ENCODE measurements at places on chromosomes 16 and 17.

GRCh38 chr17:68011199-68011665 is 15.0 kb upstream of the C17orf58 start:
- peak; percentile 49 for DNase-seq

- peak; percentile 47 for DNase-seq
Observed at GRCh38 chr16:29641561-29641960, 21.5 kb upstream of the SPN start.

GRCh38 chr17:74875155-74875976 is 2.6 kb upstream of the FDXR start:
- DNase-seq, result no peak

GRCh38 chr17:9220398-9221146 is 199.3 kb downstream of the NTN1 start:
- no peak for DNase-seq

- DNase-seq, result no peak
Observed at GRCh38 chr17:71109697-71110096, 940.4 kb downstream of the KCNJ2 start.

DNA sequence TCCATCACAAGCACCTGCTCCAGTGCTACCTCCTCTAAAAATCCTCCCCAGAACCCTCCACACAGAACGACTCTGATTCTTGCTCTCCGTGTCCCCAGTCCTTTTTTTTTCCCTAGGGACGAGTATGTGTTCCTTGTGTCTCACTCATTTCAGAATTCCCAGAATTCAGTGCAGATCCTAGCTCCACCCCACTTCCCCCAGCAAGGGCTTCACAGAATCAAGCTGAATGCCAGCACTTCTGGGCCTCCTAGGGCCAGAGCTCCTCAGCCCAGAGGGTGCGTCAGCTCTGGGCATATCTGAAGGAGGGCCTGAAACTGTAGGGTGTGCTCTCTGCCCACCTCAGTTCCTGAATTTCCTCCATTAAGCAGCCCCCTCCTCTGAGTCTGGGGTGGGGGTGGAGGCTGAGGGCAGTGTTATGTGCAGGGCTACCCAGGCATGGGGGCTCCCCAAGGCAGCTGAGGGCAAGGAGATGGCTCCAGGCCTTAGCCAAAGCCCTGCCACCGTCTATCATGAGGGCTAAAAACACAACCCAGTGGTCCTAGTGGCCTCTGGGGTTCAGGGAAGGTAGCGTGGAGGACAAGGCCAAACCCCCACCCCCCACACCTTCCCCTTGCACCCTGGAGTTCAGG is 6.5 kb downstream of the UNC119 start:
- no peak for DNase-seq

GRCh38 chr17:47741793-47742145 is 8.7 kb downstream of the TBX21 start:
- no peak for DNase-seq

GRCh38 chr17:27947005-27947406 is 53.8 kb upstream of the LYRM9 start:
- no peak for DNase-seq

DNA sequence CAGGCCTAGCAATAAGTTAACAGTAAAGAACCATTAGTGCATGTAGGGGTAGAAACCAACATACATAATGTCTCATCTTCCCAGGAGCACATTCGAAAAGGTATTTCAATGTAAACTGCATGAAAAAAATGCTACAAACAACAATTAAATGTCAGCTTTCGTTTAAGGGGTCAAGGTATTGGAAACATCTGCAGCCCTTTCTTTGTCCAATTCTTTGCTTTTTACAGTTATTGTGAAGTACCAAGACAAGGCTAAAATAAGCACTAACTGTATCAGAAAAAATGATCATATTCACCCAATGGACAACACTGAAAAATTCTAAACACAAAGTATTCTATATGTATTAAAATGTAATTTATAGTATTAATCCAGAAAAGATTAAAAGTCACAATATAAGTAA is 37.9 kb downstream of the GPATCH8 start:
- DNase-seq, result no peak

GRCh38 chr17:13835151-13835550 is 233.4 kb upstream of the HS3ST3A1 start:
- no peak for DNase-seq

- peak; percentile 50 for DNase-seq
Observed at GRCh38 chr17:77322514-77323412, 182.0 kb downstream of the SEC14L1 start.

DNA sequence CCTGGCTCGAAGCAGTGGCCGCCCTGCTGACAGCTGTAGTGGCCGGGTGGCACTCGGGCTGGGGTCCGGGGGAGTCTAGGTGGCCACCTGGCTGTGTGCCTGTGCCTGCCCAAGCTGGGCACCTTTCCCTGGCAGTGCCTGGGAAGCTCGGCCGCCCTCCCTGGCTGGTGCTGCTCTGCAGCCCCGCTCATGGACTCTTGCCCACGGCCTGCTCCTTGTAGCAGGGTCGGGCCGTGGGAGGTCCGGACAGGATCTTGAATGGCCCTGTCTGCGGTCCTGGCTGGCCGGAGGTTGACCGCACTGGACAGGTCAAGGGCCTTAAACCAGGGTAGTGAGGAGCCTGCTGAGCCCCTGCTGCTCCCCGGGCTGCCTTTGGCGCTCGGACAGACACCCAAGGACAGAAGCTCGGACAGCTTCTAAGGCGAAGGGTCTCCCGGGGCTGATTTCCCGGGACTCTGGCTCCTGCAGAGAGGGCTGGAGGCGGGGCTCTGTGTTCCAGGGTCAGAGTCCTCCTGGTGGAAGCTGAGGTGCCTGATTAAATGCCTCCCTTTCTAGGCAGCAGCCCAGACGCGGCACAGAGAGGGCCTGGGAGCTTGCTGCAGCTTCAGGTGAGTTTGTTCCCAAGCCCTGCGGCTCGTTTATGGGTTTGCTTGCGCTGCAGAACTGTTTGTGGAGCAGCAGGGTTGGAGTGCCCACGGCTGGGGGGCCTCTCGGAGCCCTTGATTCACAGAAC is 6.0 kb downstream of the CAPN15 start:
- DNase-seq, result no peak

- DNase-seq, result no peak
Observed at GRCh38 chr17:19292377-19292711, 55.2 kb downstream of the EPN2 start.

- no peak for DNase-seq
Observed at GRCh38 chr17:36002631-36003030, 1.3 kb upstream of the CCL15 start.

DNA sequence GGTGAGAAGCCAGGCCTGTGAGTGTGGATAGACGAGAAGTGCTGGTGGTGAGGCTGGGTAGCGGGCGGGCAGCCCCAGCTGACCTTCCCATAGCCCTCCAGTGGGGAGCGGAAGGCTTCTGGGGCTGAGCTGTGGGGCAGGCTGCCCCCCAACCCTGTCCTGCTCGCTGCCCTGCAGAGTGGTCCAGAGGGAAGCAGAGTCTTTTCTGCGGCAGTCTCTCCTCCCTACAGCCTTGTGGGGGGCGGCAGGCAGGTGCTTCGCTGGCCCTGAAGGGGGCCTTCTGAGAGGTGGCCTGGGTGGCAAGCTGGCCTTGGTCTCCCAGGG is 3.7 kb downstream of the NLGN2 start:
- DNase-seq, result no peak

- no peak for DNase-seq
Observed at GRCh38 chr16:59604354-59604753, 870.2 kb upstream of the GOT2 start.

- no peak for DNase-seq
Observed at GRCh38 chr16:59864981-59865666, 1131.0 kb upstream of the GOT2 start.

DNA sequence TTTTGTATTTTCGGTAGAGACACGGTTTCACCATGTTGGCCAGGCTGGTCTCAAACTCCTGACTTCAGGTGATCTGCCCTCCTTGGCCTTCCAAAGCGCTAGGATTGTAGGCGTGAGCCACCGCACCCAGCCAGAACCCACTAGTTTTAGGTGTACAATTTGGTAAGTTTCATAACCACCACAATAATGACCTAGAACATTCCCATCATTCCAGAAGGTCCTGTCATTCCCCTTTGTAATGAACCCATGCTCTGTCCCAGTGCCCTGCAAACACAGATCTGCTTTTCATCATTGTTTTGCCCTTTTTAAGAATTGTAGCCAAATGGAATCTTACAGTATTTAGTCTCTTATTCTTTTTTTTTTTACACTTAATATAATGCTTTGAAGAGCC is 35.6 kb upstream of the IRF8 start:
- no peak for DNase-seq

GRCh38 chr16:66474750-66475199 is 47.7 kb downstream of the BEAN1 start:
- peak; percentile 70 for DNase-seq

DNA sequence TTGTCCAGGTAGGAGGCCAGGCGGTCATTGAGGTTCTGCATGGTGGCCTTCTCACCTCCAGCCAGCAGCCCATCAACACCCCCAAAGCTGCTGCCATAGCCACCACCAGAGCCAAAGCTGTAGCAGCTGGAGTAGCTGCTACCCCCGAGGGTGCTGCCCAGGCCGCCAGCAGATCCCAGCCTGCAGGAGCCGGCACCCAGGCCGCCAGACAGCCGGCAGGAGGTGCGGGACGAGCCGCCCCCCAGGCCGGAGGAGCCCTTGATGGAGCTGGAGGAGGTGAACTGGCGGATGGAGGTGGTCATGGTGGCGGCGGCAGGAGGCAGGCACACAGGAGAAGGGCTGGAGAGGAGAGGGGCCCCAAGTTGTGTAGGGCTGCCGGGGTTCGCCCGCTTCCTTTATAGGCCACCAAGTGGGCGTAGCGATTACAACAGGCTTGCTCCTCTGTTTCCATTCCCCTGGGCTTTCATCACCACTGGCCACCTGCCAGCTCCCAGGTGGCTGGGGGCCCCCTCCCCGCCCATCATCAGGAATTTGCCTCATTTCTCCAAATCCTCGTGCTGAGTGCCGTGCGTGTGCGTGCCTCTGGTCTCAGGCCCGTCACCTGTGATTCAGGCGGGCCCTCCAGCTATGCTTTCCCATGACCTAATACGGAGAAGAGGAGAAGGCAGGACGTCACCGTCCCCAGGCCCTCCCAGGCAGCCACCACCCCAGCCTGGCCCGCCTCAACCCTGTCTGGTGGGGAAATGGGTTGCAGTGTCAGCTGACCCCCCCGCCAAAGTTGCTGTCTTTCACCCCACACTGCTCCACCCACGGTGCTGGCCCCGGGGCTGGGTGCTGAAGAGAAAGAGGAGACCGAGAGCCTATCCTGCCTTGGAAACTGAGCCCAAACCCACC is at the start of gene KRT17:
Gene KRT17, minus strand, starts transcription at position 368 of the 894 bp plus-strand sequence. Its CDS starts 66 bp downstream, at position 302.
- no peak for DNase-seq

DNA sequence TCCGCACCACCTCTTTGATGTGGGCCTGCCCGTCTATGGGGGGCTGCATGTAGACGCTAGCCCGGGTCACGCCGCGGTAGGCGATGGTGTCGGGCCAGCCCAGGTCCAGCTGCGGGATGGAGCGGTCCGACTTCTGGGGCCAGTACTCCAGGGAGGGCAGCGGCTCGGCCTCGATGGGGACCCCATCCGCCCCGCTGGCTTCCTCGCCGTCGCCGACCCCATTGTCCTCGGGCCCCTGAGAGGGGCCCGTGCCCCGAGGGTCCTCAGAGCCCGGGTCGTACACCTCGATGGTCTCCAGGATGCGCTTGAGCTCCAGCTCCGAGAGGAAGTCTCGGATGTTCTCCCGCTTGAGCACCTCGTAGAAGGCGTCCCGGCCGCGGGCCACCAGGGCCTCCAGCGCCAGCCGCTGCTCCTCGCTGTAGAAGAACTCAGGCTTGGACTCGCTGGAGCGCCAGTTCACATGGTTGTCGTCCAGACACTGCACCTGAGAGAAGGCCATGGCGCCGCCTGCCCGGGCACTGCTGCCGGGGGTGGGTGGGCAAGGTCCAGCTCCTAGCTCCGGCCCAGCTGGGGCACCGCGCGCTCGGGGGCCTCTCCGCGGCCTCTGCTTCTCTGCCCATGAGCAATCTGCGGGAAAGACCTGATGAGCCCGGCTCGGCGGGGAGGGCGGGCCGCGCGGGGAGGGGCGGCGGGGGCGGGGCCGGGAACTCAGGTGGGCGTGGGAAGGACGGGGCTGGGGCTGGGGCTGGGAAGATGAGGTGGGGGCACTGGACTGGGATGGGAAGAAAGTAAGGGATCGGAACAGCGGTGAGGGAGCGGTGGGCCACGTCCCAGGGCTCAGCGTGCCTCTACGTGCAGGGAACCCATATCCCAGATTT is 782 bp downstream of the FAM83G start:
- DNase-seq, result peak; percentile 19

DNA sequence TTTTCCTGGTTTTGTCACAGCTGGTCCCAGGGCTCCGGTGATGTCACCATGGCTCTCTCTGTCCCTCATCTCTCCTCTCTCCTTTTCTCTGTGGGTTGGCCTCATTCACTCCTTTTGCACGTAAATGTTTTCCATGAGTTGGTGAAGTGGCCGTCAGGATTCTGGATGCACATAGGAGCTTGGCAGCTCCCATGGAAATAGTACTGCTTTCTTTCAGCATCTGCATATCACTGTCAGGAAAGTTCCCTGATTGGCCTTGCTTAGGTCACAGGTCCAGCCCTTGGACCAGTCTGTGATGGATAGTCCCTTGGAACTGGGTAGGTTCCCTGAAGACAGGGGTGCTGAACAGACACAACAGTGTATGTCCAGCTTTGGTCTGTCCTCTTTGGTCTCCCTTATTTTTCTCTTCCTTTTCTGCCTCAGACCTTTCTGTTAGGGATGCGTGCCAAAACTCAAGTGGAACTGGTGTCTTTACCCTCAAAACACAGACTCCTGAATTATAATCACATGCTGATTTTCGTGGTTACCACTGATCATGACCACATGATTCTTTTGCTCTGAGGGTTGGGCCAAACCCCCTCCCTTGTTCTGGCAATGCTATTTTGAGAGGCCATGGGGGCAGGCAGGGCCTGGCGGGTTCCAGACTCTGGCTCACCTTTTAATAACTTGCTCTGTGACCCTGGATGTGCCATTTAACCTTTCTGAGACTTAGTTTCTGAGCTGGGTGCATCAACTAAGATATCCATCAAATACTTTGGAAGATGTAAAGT is 99.0 kb downstream of the MSI2 start:
- no peak for DNase-seq

- no peak for DNase-seq
Observed at GRCh38 chr17:3639981-3640596, 3.5 kb downstream of the CTNS start.

- DNase-seq, result no peak
Observed at GRCh38 chr16:16093628-16094332, 129.5 kb downstream of the ABCC6 start.

DNA sequence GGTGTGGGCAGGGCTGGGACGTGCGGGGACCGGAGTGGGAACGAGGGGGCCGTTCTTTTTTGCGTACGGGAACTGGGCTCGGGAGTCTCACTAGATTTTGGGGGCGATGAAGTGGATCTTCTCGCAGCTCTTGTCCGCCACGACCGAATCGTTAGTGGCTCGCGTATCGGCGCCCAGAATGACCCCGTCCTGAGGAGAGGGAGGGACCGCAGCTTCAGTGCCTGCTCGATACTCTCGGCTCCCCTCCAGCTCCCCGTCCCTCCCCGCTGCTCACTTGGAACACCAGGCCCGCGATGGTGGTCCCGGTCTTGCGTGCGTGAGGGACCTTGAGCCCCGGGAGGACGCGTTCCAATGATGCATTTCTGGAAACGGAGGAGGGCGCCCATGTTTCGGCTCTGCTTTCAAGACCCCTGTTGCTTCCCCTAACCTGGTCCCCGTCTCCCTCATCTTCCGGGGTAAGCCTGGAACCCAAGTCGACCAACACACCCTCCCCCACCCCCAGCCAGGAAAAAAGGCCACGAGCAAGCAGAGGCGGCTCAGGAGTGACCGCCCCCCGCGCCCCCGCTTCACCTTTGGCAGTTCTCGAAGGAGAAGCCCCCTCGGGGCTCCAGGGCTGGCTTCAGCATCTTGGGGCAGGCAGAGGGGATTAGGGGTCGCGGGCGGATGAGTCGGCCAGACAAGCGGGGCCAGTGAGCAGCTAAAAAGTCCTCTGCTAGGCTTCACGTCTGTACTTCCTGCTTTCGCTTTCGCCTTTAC is at the start of gene PSMB10:
Gene PSMB10, minus strand, starts transcription at position 727 of the 756 bp plus-strand sequence. Its CDS starts 101 bp downstream, at position 626.
- no peak for DNase-seq

All from CD4-positive, alpha-beta T cell treated with Interleukin-1 beta for 1 hour (primary cell).